ENCODE measurements at places on chromosomes 13 and 19.

GRCh38 chr13:79191501-79191900 lies 214.6 kb downstream of the RBM26 start:
- no peak for DNase-seq

DNA sequence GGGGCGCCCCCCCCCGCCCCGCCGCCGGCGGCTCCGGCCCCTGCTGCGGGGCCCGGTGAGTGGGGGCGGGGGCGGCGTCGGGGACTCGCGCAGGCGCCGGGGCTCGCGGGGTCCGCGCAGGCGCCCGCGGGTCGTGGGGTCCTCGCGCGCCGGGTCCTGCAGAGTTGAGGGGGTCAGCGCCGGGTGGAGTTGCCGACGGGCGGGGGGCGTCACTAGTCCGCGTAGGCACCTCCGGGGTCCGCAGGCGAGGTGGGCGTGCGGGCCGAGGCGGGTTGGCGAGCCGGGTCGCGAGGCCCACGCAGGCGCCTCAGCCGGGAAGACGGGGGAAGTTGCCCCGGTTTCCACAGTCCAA lies 365 bp downstream of the PPP6R1 start:
- DNase-seq: no peak

- DNase-seq: no peak
These were observed 1417.1 kb upstream of the ATXN8OS start for GRCh38 chr13:68690567-68690966.

- DNase-seq: no peak
These were observed 582.5 kb downstream of the EFNB2 start for GRCh38 chr13:105952973-105953290.

DNA sequence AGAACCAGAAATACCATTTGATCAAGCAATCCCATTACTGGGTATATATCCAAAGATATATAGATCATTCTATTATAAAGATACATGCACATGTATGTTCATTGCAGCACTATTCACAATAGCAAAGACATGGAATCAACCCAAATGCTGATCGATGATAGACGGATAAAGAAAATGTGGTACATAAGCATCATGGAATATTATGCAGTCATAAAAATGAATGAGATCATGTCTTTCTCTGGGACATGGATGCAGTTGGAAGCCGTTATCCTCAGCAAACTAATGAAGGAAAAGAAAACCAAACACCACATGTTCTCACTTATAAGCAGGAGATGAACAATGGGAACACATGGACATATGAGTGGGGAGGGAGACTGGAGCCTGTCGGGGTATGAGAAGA lies 1540.9 kb upstream of the MIR17HG start:
- DNase-seq: no peak

- DNase-seq: no peak
These were observed 216.2 kb downstream of the IRS2 start for GRCh38 chr13:109569958-109570711.

GRCh38 chr19:35792312-35792711 lies 16.9 kb downstream of the ARHGAP33 start:
- DNase-seq: no peak

DNA sequence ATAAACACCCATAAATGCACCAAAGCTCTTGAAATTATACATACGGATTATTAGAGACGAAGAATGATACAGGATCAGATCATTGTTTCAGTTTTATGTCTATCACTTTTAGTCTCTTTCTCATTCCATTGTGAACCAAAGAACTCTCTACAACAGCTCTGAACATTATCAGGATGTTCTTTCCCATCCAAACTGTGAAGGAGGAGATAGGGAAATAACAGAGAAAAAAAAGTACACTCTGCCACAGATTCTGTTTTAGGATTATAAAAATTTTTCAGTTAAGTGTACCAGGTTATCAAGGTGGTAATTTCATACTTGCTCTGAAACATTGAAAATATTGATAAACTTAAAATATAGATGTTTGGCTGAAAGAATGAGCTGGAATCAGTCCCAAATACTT lies 270.9 kb downstream of the MZT1 start:
- DNase-seq: no peak

GRCh38 chr13:101846249-101846648 lies 393.8 kb downstream of the ITGBL1 start:
- no peak for DNase-seq

DNA sequence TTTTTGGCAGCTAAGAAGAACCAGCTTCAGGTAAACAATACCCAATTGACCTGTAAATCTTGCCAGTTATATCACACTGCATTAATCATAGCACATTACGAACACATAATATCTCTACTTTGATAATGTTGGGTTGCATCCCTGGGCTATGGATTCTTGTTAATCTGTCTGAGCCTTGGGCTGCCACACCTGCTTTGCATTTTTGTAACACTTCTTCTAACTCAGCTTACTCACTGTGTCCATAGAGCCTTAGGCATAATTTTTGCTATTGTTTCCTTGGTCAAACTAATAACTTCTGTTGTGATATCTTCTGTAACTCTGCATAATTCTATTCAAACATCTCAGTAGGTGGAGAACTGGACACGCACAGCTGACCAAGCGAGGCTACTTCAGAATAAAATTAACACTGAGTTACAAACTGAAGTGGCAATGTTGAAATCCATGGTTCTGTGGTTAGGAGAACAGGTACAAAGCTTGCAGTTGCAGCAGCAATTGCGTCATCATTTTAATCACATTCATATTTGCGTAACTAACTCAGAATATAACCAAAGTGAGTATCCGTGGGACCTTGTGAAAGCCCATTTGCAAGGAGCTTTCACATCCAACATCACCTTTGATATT lies 6.4 kb downstream of the ZNF350 start:
- no peak for DNase-seq

GRCh38 chr19:531753-532560 lies at the start of gene CDC34:
Gene CDC34 (plus strand): TSS chr19:531760. CDS start chr19:531932, 172 bp downstream.
- no peak for DNase-seq

DNA sequence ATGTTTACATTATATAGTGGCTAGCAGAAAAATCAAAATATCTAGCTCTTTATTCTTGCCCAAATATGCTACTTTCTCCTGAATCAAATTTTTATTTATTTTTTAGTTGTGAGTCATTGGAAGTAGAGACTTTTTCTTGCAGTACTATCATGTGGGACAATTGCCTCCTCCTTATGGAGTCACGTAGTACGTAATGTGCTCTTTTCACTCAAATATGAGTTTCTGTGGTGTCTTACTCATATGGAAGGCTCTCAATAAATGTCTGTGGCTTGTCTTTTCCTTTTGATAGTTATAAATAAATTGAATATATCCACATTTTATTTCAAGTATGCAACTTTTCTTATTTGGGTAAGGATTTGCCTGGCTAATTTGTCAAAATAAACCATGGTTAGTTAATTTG lies 1411.0 kb upstream of the SLC10A2 start:
- no peak for DNase-seq

DNA sequence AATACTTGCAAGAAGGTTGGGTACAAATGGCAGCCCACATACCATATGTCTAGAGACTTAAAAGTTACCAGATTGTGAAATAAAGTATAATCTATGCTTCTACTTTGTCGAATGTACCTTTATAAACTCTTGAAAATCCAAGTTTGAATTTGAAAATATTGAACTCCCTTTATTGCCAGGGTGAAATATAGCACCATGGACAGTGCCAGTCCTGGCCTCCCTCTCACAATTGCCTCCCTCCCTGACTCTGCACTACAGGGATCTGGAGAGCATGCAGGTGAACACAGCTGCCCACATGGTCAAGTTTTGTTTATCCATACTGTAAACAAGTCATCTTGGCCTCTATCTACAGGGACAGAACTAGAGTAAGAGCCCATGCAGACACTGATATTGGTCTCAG lies 394.1 kb upstream of the SLITRK6 start:
- DNase-seq: no peak

DNA sequence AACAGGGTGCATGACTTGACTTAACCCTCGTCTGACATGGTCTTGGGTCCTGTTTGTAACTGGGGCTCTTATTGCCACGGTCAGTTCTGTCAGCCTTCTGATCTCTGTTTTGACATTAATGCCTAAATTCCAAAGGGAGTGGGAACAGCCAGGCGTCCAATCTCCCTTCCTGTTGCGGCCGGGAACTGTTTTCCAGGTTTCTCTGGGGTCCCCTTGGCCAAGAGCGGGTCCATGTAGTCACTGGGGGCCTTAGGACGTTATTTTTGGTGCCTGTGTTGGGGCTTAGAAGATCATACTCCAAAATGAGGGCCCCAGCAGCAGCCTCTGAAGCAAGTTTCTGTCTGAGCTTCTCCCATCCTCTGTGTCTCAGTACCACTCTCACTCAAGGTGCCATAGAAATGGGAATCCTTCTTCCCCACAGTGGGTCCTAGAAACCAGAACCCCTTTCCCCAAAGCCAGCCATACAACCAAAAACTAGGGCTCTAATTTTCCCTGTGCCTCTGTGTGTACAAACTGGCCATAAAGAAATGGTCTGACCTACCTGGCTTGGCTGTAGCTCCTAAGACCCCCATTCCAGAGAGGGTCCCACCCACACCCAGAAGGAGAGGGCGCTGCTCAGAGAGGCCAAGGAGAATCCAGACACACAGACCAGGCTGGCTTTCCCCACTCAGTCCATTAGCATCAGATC lies 50.4 kb downstream of the C13orf46 start:
- DNase-seq: no peak

DNA sequence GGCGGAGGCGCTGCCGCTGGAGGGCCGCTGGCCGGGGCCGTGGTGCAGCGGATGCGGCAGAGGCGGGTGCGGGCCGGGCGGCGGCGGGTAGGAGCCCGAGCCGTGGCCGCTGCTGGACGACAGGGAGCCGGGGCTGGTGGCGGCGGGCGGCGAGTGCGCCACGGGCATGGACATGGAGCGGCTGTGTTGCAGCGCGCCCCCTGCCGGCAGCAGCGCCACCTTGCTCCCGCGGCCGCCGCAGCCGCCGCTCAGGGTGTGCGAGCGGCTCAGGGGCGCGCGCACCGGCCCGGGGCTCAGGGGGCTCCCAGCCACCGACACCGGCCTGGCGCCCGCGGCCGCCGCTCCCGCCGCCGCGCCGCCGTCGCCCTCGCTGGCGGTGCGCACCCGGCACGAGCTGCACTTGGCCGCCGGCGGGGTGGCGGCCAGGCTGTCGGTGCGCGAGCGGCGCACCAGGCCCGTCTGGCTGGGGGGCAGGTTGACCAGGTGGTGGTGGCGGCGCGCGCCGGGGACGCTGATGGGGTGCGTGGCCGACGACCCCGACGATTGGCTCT lies 1.7 kb downstream of the IRS2 start:
- DNase-seq: peak; percentile 42

GRCh38 chr13:100904293-100904976 lies 229.8 kb upstream of the TMTC4 start:
- no peak for DNase-seq

GRCh38 chr19:11496391-11497163 lies 9.1 kb downstream of the ZNF653 start:
- DNase-seq: no peak

All from stimulated activated CD8-positive, alpha-beta memory T cell treated with anti-CD3 and anti-CD28 coated beads, Interleukin-7, amount 100 ng/mL, for 1 hour (primary cell).